ENCODE measurements at places on chromosomes 3 and 15.

DNA sequence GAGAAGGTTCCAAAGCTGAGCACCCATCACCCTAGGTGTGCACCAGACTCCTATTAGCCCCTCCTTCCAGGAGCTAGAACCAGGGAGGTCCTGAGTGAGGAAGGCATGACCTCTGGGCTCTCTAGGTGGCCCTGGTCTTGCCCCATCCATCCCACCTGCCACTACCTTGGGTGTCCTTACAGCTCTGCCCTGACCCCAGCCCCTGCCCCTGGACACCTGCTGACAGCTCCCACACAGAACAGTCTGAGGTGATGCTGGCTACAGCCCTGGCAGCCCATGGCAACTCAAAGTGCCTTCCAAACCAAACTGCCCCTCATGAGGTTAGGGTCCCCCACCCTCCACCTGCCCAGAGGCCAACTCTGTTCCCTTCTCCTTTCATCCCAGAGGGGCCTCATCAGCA lies 37.2 kb downstream of the GOLGA6A start:
- DNase-seq = no peak

- DNase-seq = no peak
These were observed 30.5 kb downstream of the ALS2CL start for GRCh38 chr3:46662771-46663551.

- DNase-seq = no peak
These were observed 252.8 kb downstream of the CD47 start for GRCh38 chr3:107837895-107838612.

- DNase-seq = no peak
These were observed 2.8 kb downstream of the MB21D2 start for GRCh38 chr3:192914848-192915247.

DNA sequence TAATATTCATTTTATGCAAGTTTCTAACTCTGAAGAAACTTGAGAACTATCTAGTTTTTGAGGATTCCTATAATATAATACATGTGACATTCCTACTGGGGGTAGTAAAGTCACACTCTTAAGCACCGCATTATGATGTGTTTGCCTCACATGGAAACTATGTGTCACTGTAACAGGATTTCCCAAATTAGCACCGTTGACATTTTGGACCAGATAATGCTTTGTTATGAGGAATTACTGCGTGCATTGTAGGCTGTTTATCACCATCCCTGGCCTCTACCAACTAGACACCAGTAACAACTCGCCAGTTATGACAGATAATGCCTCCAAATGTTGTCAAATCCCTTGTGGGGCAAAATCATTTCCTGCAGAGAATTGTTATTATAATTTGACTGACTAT lies 267.8 kb downstream of the RAP2B start:
- no peak for DNase-seq

- no peak for DNase-seq
These were observed 85.4 kb downstream of the ZNF385D start for GRCh38 chr3:21665444-21666100.

DNA sequence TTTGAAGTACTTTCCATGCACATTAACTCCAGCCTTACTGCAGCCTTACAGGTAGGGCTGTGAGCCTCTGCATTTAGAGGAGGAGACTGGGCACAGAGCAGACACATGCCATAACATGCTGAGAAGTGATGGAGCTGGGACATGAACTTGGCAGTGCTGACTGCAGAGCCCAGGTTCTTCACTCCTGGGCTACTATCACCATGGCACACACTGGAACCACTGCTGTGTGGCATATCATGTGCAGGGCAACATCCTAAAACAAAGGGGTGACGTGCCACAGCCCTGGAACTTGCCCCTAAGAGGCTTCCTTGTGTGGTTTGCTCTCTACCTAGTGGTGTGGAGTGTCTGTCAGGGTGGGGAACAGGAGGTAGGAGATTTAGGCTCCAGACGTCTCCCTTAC lies 25.4 kb downstream of the EHD4 start:
- DNase-seq = peak; percentile 51

DNA sequence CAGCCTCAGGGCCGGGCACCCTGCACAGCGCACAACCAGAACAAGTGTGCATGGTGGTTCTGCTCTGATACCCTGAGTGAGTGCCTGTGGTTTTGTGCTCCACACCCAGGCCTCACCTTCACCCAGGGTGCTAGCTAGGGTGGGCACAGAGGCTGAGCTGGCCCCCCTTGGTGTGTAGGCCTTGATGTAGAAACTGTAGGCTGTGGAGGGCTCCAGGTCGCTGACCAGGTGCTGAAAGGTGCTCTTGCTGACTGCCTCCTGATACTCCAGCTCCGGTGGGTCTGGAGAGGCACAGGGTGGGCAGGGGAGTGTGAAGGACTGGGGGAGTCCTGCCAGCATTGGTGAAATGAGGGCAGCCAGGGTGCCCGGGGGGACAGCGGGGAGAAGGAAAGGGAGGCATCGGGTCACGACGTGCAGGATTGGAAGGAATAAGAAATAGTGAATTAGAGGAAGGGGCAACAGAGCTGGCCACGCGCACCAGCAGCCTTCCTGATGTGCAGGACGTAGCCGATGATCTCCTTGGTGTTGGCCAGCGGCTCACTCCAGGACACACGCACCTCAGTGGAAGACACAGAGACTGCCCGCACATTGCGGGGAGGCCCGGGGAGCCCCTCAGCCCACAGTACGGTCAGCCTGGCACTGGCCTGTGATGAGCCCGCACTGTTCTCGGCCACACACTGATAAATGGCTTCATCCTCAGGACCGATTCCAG lies 26.6 kb downstream of the RNU5B-1 start:
- no peak for DNase-seq

- peak; percentile 64 for DNase-seq
These were observed 29.7 kb downstream of the ZBBX start for GRCh38 chr3:167350245-167350862.

GRCh38 chr15:88419830-88420229 lies 47.4 kb downstream of the MRPL46 start:
- DNase-seq = no peak

- DNase-seq = no peak
These were observed 195.3 kb downstream of the ITPR1 start for GRCh38 chr3:4688411-4688810.

DNA sequence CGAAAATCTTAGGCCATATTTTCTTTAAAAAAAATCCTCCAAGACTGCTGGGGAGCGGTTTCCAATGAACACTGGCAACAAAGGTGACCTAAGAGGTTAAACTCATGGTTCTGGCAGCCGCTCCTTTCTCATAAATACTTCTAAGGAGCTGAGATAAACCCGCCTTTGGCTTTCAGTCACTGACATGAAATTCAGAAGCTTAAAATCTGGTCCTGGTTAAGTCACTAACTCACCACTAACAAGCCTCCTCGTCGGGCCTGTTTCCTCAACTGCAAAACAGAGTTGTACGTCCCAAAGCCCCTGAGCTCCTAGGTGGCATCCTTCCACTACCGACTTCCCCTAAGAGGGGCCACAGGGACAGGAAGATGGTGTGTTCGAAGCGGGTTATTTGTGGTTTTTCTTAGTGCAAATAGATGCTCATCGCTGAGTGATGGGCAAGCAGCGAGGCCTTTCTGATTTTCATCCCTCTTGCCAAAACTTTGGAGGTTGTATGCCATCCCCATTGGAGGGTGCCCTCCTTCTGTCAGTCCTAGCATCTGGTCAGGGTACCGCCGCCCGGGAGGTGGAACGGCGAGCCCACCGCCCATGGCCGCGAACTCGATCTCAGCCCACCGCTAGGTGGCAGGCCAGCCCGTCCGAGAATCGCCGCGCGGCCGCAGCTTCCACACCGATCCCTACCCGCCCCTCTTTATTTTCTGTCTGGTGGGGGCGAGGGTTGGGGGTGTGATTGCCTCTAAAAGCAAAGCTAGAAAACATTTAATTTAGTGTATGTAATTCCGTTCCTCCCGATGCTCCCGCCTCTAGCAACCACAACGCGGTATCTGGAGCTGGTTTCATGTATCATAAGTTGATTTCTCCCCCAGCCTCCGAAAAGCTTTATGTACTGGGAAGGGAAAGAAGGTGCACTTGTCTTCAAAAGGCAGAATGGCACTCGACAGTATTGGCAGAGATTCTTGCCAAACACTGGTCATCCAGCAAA lies 4.6 kb downstream of the BCL6 start:
- peak; percentile 61 for DNase-seq

DNA sequence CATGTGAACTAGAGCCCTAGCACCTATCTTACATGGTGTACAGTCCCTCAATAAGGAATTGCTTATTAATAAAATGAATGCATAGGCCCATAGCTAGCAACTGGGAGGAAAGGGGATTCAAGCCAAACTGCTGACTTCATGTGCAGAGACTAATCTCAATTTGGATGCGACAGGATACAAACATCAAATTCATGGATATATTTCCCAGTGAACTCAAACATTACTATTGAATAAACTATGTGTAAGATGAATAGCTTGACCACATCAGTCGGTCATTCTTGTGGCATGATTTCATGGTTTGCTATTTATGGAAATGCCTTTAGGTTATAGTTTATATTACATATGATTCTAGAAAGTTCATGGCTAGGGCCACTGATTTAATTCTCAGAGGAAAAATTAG lies 268.6 kb upstream of the SLITRK3 start:
- peak; percentile 22 for DNase-seq

DNA sequence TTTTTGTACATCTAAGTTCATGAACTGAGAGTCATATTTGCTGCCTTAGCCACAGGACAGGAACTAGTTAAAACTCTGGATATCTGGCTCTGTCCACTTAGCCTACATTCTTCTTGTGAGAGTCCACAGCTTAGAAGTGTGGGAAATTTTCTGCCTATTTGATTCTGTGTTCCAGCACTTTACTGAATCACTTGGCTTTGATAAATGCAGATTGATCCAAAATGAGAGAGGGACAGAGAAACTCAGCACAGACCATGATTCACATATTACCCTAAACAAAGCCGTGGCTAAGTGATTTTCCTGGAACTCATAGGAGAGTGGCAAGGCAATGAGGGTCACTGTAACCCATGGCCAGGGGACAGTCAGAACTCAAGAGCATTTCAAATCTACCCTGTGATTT lies 87.5 kb upstream of the CADPS start:
- DNase-seq = no peak
